ENCODE measurements at places on chromosomes 2 and 18. TPM values are rescaled to one million over a fixed set of nuclear protein-coding genes. Genes with fewer than 3 reads are reported as not detected.

DNA sequence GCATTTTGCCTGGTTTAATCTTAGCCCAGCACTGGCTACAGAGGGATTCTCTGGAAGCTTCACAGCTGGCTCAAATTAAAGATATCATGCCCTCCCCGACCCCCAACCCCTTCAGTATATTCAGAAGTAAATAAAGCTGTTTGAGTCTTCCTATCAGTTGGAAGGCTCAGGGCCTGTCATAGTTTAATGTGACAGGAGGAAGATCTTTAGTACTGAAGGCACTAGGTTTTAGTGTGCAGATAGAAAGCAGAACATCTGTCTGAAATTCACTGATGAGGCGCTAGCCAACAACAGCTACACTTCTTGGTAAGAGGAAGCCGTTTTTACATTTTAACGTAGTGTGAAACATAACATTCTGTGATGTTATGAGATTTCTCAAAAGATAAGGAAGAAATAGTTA lies 969.1 kb upstream of the CDH2 start:
- DNase-seq = no peak

The TM4SF20 gene
- 10.2 TPM for total RNA-seq

DNA sequence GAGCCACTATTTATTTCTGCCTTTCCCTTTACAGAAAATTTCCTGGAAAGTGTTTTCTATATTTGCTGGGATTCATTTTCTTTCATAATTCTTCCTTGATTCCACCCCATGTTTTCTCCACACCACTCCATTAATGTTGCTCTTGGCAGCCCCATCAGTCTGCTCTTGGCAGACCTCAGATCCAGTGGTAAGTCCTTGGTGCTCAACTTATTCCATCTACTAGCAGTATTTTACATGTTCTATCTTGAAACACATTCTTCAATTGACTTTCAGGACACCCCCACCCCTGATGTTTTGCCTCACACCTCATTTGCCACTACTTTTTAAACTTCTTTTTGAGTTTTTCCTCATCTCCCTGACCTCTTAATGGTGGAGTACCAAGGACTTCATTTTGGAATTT lies 65.0 kb downstream of the HNMT start:
- no peak for DNase-seq

- no peak for DNase-seq
Measured at GRCh38 chr2:232513353-232513752, 6.8 kb upstream of the PRSS56 start.

DNA sequence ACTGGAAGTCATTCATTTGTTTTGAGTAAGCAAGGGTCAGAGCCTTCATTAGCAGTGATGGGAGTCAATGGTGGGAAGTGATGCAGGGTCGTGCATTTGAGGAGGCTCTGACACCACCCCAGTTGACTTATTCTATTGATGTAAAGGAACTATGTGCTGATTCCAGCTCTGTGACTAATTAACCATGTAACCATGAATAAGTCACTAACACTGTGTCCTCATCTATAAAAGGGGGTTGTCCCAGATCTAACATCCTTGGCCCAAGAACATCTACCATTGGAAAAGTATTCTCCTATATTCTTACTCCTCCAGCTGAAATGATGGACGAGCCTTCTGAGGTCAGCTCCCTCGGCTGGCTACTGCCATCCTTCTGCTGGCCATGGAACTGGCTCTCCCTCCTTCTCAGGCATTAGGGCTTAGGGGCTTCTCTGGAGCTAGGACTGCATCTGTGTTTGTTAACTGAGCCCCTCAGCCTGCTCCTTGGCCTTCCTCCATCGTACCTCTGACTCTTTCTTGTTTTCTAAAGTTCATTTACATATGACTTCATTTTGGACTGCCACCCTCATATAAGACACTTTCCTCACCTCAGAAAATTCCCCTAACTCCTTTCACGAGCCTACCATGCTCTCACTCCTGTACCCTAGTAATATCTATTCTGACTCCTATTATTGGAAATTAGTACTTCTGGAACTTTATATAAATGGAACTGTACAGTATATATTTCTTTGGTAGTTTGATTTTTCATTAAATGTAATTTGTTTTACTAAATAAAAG lies 115.5 kb downstream of the KCTD1 start:
- DNase-seq = no peak

Measured in transverse colon (tissue), 4 donors.